ENCODE measurements at places on chromosomes 5 and 9.

DNA sequence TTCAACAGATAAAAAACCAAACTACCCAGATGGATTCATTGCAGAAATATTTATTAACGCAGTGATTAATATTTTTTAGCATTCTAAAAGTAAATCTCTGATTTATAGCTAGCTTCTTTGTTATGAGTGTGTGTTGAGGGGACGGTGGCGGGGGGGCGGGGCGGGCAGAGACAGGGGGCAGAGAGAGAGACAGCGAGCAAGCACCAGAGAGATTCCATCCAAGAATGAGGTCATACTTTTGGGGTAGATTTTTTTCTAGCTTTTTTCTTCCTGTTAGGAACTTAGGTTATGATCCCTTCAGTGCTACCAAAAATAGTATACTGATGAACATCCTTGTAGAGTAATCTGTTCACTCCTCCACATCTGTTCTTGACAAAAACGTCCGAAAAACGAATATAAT is 500 bp upstream of the ZNF883 start:
- no peak for DNase-seq

GRCh38 chr5:58346041-58346440 is 113.8 kb downstream of the PLK2 start:
- no peak for DNase-seq

GRCh38 chr9:30932226-30932625 is 1452.2 kb upstream of the ACO1 start:
- DNase-seq: no peak

DNA sequence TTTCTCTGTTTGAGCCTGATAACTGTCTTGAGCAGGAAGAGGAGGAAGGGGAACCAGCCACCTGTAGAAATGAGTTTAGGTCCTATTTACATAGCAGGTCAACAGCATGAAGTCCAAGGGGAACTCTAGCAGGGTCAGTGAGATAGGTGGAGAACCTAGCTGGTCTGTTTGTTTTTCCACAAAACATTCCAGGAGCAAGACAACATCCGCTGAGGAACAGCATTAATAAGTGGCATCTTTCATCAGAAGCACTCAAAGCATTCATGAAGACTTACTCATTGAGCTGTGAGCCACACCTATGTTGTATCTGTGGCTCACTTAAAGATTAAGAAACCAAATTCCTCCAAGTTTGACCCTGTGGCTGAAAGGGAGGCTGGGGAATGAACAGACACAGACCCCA is 115.9 kb downstream of the ACTBL2 start:
- no peak for DNase-seq

DNA sequence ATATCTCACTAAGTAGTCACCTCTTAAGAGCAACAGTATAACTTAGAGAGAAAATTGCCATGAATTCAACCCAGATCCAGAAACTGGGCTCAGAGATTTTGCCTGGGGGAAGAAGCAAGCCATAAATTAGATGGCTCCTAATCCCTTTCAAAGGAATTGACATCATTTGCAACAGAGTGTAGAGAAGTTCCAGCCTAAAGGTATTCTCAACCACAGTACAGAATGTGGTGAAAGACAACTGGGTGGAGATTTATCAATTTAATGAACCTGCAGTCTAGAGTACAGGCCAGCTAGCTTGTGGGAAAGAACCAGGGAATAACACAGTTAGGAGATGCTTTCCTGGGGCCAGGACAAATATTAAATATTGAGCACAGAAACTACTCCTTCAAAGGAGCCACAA is 39.6 kb downstream of the CDKL3 start:
- DNase-seq: no peak

DNA sequence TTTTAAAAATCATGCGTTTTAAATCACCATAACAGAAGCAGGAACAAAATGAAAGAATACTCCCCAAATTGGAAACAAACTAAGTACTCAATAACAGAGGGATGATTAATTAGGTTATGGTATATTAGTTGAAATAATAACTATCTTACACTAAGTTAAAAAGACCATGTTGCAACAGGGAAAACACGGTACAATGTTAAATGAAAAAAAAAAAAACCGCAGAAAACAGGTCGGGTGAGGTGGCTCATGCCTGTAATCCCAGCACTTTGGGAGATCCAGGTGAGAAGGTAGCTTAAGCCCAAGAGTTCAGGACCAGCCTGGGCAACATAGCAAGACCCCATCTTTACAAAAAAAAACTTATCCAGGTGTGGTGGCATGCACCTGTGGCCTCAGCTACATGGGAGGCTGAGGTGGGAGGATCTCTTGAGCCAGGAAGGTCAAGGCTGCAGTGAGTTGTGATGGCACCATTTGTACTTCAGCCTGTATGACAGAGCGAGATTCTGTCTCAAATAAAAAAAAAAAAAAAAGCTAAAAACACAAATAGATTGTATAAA is 2.4 kb upstream of the PTPN3 start:
- DNase-seq: no peak

GRCh38 chr9:102779356-102779755 is 215.8 kb upstream of the CYLC2 start:
- no peak for DNase-seq

- DNase-seq: no peak
Measured at GRCh38 chr9:75414371-75415160, 326.3 kb downstream of the OSTF1 start.

- no peak for DNase-seq
Measured at GRCh38 chr9:131060900-131061630, 35.3 kb upstream of the AIF1L start.

DNA sequence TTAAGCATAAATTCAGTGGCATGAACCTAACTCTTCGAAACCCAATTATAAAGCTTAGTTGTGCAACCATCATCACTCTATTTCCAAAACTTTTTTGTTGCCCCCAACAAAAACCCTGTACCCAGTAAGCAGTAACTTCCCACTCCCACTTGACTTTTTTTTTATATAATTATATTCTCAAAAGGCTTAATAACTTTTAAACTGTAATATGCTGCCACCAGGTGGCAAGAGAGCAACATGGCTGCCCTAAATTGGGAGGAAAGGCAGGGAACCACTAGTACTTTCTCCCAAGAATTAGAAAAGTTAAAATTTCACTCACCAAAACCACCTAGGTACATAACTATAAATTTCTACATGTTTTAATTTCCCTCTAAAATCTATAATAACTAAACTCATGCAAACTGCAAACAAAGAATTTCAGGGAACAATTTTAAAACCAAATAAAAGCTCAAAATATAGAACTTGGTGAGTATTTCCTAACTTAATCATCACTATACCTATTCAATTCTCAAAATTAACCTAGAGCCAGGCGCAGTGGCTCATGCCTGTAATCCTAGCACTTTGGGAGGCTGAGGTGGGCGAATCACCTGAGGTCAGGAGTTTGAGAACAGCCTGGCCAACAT is 50.2 kb upstream of the RNF38 start:
- DNase-seq: peak; percentile 32

- no peak for DNase-seq
Measured at GRCh38 chr5:364497-364896, 43.0 kb downstream of the AHRR start.

DNA sequence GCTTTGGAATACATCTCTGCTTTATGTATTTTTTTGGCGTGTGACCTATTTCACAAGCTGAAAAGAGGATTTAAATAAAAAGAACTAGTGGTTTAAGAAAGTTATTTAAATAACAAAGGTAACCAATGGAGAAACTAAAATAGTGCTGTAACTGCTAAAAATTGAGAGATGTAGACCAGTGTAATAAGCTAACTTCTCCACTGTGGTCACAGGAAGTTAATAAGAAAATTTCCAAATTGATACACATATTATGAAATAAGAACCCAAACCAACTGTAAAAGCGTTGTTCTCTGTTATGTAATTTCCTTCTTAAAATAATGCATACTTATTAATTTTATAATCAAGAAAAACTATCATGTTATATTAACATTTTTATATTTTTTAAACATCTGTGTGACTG is 29.1 kb upstream of the ZFAND5 start:
- DNase-seq: no peak

- DNase-seq: no peak
Measured at GRCh38 chr5:95350631-95351030, 40.5 kb upstream of the FAM81B start.

- DNase-seq: no peak
Measured at GRCh38 chr5:68214482-68215207, 911 bp upstream of the PIK3R1 start.

GRCh38 chr9:105141146-105141975 is 103.1 kb upstream of the SLC44A1 start:
- no peak for DNase-seq

DNA sequence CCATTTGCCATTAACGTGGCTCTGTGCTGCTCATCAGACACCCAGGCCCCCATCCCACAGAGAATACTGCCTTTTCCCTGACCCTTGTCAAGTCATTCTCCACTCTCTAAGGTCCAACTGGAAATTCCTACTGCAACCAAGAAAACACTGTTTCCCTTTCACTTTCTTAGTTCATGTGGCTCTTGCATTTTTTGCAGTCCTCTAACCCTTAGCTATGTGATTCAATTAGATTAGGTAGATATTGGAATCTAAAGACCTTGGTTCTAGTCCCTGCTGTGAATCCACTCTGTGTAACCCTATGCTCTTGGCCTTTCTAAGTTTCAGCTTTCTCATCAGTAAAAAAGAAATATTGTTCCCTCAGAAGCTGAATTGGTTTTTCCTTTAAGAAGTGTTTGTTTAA is 649.4 kb downstream of the CCDC171 start:
- no peak for DNase-seq

DNA sequence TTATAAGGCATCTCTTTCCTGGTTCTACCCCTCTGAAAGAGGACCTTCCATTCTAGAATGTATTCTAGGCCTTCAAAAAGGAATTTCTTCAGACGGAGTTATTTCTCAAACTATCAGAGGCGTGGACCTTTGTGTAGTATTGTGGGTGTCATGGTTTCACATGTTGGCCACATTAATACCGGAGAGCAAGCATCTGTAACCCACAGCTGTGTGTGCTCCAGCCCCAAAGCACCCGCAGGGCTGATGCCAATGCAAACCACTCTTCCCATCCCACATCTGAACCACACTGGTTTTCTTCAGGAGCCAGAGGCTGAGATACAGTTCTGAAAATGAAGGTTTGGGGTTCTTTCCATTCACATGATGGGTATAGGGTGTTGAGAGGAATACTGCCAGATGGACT is 127.1 kb downstream of the BNC2 start:
- no peak for DNase-seq

- no peak for DNase-seq
Measured at GRCh38 chr5:39309534-39309933, 54.8 kb downstream of the C9 start.

DNA sequence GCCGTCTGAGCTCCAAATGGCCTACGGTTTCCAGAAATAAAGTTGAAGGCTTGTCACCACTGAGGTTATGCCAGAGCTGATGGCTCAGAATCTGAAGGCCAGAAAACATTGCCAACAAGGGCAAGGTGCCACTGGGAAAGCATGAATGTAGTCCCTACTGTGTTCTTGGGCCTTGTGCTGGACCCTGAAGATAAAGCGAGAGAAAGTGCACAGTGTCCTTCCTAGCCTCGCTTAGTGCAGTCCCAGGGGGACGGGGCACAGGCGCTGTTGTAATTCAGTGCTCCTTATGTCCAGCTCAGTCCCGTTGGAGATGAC is 84.5 kb downstream of the NDFIP1 start:
- no peak for DNase-seq

DNA sequence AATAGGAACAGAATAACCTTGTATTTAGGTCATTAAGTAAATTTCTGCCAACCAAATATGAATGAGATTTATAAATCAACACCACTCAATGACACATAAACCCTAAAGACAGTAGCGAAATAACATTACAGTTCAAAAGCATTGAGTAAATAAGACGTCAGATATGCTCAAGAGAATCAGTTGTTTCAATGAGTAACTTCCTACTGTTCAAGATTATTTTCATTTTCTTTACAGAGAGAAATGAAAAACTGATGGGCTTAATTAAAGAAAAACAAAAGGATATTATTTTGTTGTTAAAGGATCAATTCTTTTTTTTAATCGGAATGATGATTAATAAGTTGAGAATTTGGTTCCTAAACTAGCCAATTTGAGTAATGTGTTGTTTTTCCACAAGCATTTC is 150.1 kb downstream of the BNC2 start:
- no peak for DNase-seq

DNA sequence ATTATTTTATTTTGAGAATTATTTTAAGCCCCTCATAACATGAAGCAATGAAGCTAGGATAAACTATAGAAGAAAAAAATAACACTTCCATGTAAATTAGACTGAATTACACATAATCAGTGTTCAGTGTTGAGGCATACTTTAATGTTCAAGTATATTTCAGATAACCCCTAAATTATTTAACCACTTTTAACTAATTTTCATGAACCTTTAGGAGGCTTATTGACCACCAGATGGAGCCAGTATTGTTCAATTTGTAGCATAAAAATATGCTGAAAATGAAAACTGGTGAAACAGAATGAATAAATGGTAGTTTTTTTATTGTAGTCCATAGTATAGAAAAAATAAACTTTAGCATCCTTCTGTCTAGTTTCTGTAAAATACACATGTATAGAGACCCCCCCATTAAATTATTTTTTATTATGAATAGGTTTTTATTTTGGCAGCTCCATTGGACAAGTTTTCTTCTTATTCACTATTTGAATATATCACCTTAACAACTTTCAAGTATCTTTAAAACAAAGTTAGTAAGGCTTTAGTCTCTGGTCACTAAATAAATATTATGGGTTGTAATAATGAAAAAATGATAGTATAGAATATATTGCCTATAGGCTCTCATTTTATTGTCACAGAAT is 190.1 kb downstream of the CWC27 start:
- DNase-seq: peak; percentile 3

- no peak for DNase-seq
Measured at GRCh38 chr5:69010476-69010875, 83.3 kb upstream of the SLC30A5 start.

GRCh38 chr9:95989297-95989696 is 113.8 kb downstream of the ERCC6L2 start:
- DNase-seq: no peak

DNA sequence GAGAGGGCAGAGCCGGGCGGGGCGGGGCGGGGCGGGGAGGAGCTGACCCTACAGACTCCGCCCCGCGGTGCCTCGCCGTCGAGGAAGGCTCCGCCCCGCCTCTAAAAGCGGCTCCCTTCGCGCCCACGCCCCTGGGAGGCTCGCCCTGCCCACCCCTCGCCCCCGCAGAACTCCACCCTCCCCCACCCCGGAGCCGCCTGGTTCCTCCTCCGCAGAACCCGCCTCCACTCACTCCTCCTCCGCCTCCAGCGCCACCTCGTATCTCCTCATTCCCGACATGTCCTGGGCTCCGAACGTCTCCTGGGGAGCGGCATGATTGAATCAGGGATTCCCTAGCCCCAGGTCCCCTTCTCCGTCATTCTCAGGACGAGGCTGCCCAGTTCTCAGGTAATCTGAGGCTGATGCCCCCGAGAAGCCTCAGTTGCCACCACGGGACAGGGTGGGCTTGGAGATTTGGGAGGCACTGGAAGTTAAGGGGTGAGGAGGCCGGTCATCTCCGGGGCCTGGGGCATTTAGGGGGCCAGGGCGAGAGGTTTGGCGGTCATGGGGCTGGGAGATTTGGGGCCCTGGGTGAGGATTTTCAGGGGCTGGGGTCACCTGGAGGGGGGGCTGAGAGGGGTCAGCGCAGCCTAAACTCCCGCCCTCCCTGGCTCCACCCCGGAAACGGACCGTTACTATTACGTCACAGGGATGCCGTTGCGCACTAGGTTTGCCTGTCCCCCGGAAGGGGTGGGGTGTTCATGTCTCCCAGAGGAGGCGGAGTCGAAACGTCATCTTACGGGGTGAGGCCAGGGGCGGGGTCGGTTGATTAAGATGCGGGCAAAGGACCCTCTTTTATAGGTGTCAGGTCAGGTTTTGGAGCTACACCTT is 3.2 kb upstream of the CCL27 start:
- DNase-seq: peak; percentile 92

- DNase-seq: no peak
Measured at GRCh38 chr5:170597109-170597751, 93.4 kb downstream of the KCNIP1 start.

- no peak for DNase-seq
Measured at GRCh38 chr5:34841816-34842215, 2.9 kb downstream of the TTC23L start.
